DMS153 (cell line): ENCODE measurements at places on chromosomes 11 and 22.

DNA sequence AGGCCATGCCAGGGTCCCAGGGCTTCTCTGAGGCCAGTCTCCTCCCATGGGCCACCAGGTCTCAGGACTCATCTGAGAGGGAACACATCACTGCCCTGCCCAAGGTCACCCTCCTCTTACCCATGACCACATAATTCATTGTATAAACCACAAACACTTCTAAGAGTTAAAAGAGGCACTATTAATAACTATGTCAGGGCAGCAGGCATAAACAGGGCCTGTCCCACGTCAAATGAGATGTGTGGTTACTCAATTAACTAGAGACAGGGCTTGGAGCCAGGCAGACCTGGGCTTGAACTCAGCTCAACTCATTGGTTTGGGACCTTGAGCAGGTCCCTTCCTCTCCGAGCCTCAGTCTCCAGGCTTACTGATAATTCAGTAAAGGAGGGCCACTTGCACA lies 33.1 kb downstream of the ARAP1 start:
- DNase-seq, result no peak

GRCh38 chr22:25172153-25172552 lies 27.5 kb upstream of the CRYBB3 start:
- DNase-seq, result no peak

- DNase-seq, result no peak
Measured at GRCh38 chr11:133053124-133053776, 479.1 kb downstream of the OPCML start.

- no peak for DNase-seq
Measured at GRCh38 chr11:67411785-67412152, 3.7 kb upstream of the CARNS1 start.

GRCh38 chr11:59787816-59788215 lies 22.8 kb downstream of the MRPL16 start:
- no peak for DNase-seq

GRCh38 chr11:76124905-76125770 lies 81.2 kb downstream of the WNT11 start:
- DNase-seq, result no peak

GRCh38 chr11:6229911-6230310 lies 4.5 kb downstream of the FHIP1B start:
- no peak for DNase-seq

DNA sequence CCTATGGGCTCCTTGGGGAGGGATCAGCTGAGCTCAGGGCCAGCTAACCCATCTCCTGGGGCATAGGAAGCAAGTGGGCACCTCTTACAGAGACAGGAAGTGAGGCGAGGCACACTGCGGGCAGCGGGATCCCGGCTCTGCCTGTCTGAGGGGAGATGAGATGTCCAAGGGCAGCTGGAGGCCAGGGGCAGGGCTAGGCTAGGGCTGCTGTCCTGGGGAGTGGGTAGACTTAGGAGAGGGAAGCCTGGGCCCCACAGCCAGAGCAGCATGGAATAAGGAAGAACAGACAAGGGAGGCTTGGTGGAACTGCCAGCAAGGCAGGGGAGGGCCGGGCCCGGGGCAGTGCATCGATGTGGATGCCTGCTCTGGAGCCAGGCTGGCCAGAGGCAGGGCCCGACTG lies 76.3 kb downstream of the MORC2 start:
- DNase-seq, result no peak

GRCh38 chr11:84130646-84131427 lies 844.7 kb upstream of the CCDC90B start:
- no peak for DNase-seq
